NCI-H748 treated with DMSO at 0.1 percent for 48 hours (cell line): ENCODE measurements at places on chromosomes 3 and 15.
A peak's percentile ranks its signal among the peaks of the same experiment; 100 is the strongest.

GRCh38 chr3:131142580-131142979, 115.9 kb downstream of the NEK11 start:
- no peak for DNase-seq

GRCh38 chr3:16366581-16366980, 101.6 kb downstream of the OXNAD1 start:
- no peak for DNase-seq

DNA sequence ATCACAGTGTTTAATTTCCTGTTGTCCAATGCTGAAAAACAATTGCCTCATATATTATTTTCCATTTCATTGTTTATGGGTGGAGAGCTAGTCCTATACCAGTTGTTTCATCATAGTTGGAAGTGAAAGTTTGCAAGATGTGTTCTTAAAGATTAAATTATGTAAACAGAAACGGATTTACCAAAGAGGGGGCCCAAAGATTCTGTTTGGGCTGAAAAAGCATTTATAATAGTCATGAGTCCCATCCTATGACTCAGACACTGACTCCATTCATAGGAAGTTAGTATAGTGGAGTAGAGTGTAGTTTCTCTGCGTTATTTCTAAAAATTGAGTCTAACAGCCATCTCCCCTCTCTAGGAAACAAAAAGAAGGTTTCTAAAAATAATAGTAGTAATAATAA, 24.3 kb downstream of the NFKBIZ start:
- no peak for DNase-seq

GRCh38 chr3:16182183-16182582, 7.7 kb downstream of the GALNT15 start:
- DNase-seq, result no peak

DNA sequence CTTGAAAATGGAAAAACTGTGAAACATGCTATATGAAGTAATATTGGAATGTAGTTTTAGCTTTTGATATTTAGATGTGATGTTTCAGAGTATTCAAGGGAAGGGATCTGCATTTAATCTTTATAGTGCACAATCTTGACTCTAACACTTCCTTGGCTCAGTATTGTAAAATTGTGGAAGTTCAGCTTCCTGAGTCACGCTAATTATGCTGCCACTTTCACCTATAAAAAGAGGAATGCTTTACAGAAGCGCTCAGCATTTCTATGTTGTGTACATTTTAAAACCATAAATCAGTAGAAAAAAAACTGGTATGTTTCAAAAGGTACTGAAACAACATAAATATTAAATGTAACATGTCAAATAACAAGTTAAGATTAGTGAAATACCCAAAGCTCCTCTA, 32.6 kb downstream of the SERPINI2 start:
- DNase-seq, result no peak

DNA sequence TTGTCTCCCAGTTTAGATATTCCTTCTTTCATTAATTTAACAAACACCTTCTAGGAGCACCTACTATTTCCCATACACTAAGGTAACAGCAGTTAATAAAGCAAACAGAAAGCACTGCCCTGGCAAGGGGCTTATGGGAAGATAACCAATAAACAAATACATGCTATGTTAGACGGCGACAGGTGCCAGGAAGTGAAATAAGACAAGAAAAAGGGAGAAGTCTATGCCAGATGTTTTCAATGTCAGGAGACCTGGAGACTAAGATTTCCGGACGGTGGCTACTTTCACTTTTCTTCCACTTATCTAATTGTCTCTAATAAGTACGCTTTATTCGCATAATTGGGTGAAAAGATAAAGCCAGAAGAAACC, 32.5 kb upstream of the ZNF445 start:
- peak; percentile 1 for DNase-seq

- DNase-seq, result peak; percentile 30
These were observed 63.9 kb downstream of the TMCC1 start for GRCh38 chr3:129829640-129830039.

- DNase-seq, result no peak
These were observed 254.1 kb downstream of the UACA start for GRCh38 chr15:70509282-70509662.

DNA sequence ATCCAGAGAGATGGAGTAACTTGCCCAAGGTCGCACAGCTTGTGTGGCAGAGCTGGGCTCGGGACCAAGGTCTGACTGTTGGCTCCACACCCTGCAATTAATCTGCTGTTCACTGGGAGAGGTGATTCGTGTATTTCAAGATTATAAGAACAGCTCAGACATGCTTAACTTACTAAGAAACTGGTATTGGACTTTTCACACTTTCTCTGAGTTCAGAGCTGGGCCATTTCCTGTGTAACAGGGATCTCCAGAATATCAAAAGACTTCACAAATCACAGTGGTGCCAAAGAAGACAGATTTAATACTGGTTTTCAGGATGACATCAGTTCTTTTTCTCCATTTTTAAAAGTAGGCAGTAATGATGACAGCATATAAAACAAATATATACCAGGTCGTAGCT, 156.8 kb upstream of the UBE2E1 start:
- DNase-seq, result no peak

DNA sequence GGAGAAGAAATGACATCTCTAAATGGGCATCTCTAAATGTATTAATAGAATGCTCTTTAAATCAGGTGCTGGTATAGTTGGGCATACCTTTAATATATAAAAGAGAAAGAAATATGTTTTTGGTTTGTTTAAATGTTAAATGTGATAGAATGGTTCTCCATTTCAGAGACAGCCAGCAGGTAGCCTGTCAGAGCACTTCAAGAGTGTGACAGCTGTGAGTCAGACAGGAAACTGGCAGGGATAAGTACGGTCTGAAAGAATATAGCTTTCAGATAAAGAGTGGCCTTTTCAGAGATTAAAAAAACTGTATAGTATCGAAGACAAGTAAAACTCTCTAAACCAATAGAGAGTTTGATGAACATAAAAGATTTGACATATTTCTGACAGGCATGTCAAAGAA, 654.1 kb downstream of the IGSF11 start:
- no peak for DNase-seq

GRCh38 chr3:79871656-79872055, 103.9 kb upstream of the ROBO1 start:
- DNase-seq, result no peak

GRCh38 chr15:34810443-34811129, 15.2 kb upstream of the ACTC1 start:
- no peak for DNase-seq

DNA sequence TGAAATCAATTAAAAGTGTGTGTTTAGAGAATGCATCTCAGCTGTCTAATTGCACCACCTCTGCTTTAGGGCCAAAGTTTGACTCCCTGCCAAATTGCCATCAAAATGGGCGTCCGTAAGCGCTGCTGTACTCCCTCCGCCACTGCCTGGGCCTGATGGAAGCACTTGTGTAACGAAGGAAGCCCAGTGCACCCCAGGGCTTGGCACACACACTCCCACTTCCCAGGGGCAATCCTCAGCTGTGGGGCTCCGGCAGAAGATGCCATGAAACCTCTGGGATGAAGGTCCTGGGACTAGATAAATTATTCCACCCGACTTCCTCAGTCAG, 137.8 kb downstream of the RORA start:
- DNase-seq, result peak; percentile 54

DNA sequence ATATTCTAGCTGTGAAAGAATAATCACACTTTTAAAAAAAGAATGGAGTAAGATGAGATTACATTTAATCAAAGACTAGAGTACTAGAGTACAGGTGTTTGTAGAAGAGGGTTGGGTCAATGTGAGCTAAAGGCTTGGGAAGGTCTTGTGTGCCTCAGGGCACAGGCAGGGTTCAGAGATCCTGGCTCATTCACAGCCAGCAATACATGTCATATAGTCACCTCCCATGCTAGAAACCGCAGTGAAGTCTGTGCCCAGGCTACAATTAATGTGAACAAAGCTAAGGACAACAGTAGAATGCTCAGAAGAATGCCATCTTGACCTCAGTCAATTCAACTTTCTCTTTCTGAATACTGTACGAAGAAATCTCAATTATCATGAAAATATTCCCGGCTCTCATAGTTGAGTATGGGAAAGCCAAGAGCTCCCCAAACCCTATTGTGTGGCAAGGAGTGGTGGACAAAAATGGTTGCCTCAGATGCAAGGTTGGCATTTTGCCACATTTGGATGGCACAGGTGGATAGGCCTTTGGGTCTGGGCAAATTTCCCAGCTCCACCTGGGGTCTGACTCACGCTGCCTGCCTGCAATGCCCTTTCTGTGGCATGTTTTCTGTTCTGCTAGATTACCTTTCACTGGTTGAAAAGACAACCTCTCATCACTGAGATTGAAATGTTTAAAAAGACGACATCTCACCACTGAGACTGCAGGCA, 70.2 kb downstream of the NMD3 start:
- no peak for DNase-seq

DNA sequence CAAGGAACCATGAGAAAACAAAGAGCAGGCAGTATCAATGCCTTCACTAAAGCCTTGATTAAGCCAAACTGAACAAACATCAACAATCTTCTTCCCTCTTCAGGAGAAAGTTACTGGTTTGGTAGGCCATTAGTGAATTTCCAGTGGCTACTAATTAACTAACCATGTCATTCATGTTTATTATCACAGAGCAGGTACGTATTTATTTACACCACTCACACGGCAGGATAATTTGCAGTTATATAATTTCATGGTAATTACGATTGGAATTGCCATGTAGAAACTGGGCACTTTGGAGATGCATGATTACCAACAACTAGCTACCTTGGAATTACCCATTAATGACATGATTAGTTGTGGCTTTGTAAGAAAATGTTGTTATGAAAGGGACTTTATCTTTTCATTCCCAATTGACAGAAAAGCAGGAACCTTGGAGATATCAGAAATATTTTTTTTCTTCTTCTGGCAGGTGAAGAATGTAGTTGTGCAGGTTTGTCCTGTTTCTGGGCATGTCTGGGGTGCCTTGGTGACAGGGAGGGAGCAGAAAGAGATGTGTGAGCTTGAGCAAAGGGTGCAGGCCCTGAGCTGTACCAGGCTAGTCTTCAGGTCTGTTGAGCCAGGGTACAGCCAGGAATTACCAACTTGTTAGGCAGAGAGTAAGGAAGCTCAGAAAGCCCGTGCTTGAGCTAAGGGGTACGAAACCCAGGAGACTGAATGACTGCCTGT, 310.7 kb downstream of the RORA start:
- DNase-seq, result no peak

GRCh38 chr3:83189634-83190033, 1428.2 kb upstream of the GBE1 start:
- DNase-seq, result no peak

DNA sequence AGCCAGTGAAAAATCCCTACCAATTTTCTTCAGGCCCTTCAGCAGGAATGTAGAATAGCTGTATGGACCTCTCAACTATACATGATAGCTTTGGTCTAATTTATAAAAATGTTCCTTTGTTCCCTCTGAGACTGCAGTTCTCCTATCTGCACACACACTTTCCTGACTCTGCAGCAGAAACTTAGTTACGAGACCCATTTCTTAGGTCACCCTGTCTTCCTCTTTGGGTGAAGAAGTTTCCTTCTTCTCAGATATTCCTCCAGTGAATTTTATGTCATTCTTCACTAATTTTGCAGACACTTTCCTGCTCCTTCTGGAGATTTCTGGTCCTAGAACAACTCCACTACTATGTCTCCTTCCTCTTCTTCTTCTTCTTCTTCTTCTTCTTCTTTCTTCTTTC, 42.6 kb downstream of the CD200R1L start:
- no peak for DNase-seq

GRCh38 chr15:79689030-79689429, 207.8 kb downstream of the MTHFS start:
- no peak for DNase-seq

DNA sequence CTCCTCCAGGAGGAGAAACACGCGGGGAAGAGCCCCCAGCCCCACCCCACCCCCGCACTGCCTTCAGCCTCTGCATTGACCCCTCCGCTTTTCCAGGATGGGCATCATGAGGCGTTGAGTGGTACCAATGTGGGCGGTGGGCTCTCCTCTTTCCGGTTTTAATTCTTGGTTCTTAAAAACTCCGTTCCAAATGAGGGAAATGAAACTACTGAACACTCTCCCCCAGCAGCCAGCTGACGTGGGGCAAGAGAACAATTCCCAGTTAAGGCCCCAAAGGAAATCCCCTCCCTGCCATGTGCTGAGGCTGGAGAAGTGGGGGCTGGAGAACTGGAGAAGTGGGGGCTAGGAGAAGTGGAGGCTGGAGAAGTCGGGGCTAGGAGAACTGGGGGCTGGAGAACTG, 5.3 kb upstream of the NRROS start:
- DNase-seq, result no peak

DNA sequence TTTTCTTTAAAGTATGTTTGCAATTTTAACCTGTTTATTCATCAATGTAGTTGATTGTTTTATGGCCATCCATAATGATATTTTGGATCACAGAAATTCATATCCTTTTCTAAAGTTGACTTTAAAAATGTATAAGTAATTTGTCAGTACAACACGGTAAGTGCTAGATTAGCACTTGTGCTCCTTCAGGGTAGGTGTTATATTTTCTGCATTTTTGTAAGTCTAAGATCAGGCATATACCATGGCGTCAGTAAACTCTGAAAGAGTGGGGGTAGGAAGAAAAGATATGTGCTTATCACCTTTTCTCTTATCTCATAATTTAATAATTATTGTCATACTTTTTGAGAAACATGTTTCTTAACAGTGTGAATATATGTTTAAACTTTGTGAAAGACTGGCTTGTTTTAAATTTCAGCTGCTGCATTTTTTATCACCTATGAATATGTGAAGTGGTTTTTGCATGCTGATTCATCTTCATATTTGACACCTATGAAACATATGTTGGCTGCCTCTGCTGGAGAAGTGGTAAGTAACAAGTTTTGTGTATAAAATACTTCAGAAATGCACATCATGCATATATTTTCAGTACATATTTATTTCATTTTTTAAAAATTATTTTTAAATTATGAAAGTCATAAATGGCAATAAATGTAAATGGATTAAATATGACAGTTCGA, 22.1 kb downstream of the SLC25A26 start:
- DNase-seq, result no peak

- no peak for DNase-seq
These were observed 29.3 kb upstream of the ABHD2 start for GRCh38 chr15:89058876-89059405.

- DNase-seq, result no peak
These were observed 24.3 kb upstream of the MASP1 start for GRCh38 chr3:187315872-187316271.

- no peak for DNase-seq
These were observed 151.4 kb downstream of the KLF13 start for GRCh38 chr15:31477851-31478701.

DNA sequence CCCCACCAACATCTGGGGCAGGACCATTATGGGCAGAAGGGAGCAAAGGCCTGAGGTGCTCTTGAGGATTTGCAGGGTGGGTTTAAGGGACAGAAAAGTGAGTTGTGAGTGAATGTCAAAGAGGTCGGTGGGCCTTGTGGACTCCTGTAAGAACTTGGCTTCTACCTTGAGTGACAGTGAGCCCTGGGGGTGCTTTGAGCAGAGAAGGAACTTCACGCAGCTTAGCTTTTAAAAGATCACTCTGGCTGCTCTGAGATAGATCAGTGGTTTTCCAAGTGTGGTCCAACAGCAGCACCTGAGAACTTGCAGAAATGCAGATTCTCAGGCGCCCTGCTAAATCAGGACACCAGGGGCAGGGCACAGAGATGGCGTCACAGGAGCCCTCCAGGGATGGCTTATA, 15.3 kb upstream of the ALAS1 start:
- DNase-seq, result no peak

- no peak for DNase-seq
These were observed 4.6 kb upstream of the PRKCD start for GRCh38 chr3:53156368-53156834.

- DNase-seq, result no peak
These were observed 41.8 kb downstream of the CBLB start for GRCh38 chr3:105826778-105827634.

- DNase-seq, result no peak
These were observed 65.0 kb downstream of the FRMD4B start for GRCh38 chr3:69320871-69321271.
